ENCODE measurements at places on chromosomes 1 and 21. TPM values are rescaled to one million over a fixed set of nuclear protein-coding genes. Genes with fewer than 3 reads are reported as not detected.

Gene CFAP107
- not detected for total RNA-seq

Gene OLIG2
- total RNA-seq: not detected

GRCh38 chr1:117033772-117034171, 26.4 kb upstream of the TTF2 start:
- H3K4me3 ChIP-seq: no peak overlapping the region
- no peaks in the 10 kb centered on the region for H3K27me3 ChIP-seq
- no peak overlapping the region for H3K27ac ChIP-seq
- no peaks in the 10 kb centered on the region for H3K36me3 ChIP-seq
- no peaks in the 10 kb centered on the region for H3K4me1 ChIP-seq

- no peaks in the 10 kb centered on the region for H3K27me3 ChIP-seq
- H3K4me1 ChIP-seq: peaks cover 20% of the 10 kb centered on the region
- H3K36me3 ChIP-seq: peaks cover 4% of the 10 kb centered on the region
- no peak for DNase-seq
- H3K4me3 ChIP-seq: no peak overlapping the region
- H3K27ac ChIP-seq: no peak overlapping the region
These were observed 8.6 kb downstream of the E2F2 start for GRCh38 chr1:23522244-23522982.

All from Calu3 (cell line).